ENCODE measurements at places on chromosomes 1 and 21. TPM values are rescaled to one million over a fixed set of nuclear protein-coding genes. Genes with fewer than 3 reads are reported as not detected.
A peak's percentile ranks its signal among the peaks of the same experiment; 100 is the strongest.

Gene SPRR3
- not detected for total RNA-seq

Gene NBPF10
- 0.64 TPM for total RNA-seq

Gene ZBTB18
- total RNA-seq: 5.7 TPM

Gene SAMD13
- 0.84 TPM for total RNA-seq

Gene NGF
- not detected for total RNA-seq

Gene AMY1A
- total RNA-seq: not detected

Gene AK5
- 6.6 TPM for total RNA-seq

Gene AMY2B
- 4.6 TPM for total RNA-seq

Gene CD52
- 278 TPM for total RNA-seq

Gene OR2G6
- not detected for total RNA-seq

Gene TAS1R1
- total RNA-seq: not detected

Gene TBX19
- total RNA-seq: 0.40 TPM

Gene HSD3B2
- not detected for total RNA-seq

Gene TTC3
- 61.2 TPM for total RNA-seq

GRCh38 chr1:219298571-219299148 is 125.0 kb downstream of the LYPLAL1 start:
- DNase-seq: no peak

DNA sequence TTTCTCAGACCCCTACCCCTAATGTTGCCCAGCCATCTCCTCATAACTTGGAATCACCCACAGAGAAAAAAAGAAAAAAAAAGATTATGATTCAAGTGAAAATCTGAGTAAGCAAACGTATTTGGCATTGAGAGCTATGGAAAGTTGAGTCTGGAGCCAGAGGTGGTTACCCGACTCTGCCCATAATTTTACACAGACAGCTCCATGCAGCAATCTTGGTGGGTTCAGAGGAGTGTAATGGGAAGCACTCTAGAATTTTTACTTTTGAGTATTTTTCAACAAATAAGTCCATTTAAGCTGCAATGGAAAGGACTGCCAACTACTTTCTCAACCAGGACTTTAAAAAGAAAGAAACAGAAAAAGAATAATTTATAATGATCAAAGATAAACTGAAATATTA is 62.7 kb downstream of the ZC3H11B start:
- no peak for DNase-seq

- DNase-seq: peak; percentile 74
These were observed 12.9 kb upstream of the RNU1-4 start for GRCh38 chr1:16727190-16728111.

- DNase-seq: no peak
These were observed 106.2 kb upstream of the ADAR start for GRCh38 chr1:154714052-154714623.

- DNase-seq: no peak
These were observed 56.9 kb downstream of the PROX1 start for GRCh38 chr1:214044438-214045214.

DNA sequence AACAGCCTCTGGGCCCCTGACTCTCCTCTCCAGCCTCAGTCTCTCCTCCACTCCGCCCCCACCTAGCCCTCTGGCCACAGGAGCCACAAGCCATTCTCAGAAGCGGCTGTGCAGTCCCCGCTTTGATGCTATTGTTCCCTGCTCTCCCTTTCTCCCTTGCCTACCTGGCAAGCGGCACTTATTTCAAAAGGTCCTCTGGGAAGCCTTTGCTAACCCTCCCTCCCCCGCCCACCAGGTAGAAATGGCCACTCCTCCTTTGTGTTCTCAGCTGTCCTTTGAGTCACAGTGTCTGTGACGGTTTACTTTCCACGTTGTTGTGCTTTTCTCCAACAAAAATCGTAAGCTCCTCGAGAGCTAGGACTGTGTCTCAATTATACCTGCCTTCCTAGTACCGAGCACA is 338.4 kb upstream of the PROX1 start:
- no peak for DNase-seq

DNA sequence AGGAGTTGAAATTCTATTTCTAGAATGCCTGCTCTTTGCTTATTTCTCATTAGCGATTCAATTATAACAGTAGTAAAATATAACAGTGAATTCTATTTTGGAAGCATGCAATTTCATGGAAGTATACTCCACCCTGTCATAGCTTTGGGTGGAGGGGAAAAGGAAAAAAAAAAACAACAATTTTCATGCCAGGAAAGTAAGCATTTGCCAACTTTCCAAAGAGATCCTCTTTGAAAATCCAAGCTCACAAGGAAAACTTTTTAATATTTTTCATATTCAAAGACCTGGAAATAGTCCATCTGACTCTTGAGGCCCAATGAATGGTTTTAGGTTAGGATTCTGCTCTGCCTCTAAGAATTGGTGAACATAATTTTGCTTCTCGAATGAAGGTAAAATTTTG is 134.5 kb downstream of the PTPN14 start:
- no peak for DNase-seq

DNA sequence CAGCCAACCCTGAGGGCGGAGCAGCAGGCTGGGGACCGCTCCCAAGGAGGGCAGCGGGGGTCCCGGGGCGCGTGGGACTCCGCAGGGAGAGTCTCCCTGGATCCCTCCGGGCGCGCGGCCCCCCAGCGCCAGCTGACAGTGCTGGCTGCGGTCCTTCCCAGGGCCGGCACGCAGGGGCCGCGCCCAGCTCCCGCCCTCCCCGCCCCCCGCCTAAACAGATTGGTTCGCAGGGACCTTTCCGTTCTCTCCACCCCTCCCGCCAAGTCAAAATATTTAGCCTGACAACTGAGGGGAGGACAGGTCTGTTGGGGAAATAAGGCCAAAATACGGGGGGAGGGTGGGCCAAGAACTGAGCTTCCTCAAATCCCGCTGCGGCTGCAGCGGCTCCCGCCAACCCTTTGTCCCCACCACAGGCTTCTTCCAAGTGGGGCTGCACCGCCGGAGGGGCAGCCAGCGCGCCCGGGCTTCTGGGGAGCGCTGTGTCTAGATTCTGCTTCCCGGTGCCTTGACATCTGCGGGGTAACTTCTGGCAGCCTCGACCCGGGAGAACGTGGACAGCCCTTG is at the start of gene INSRR:
INSRR (minus strand) TSS at position 159 of the 564 bp plus-strand sequence. CDS start 496 bp downstream, outside the sequence.
- DNase-seq: no peak

GRCh38 chr1:248793592-248793991 is 32.1 kb downstream of the SH3BP5L start:
- no peak for DNase-seq

- DNase-seq: peak; percentile 79
These were observed 2.6 kb downstream of the E2F2 start for GRCh38 chr1:23528250-23528978.

- no peak for DNase-seq
These were observed 65.2 kb downstream of the TMCO4 start for GRCh38 chr1:19734472-19734999.

- DNase-seq: no peak
These were observed 17.9 kb downstream of the CSRP1 start for GRCh38 chr1:201488830-201489589.

GRCh38 chr1:15408890-15409387 is 749 bp upstream of the EFHD2 start:
- DNase-seq: no peak

GRCh38 chr1:41473738-41474362 is 10.6 kb downstream of the EDN2 start:
- no peak for DNase-seq

GRCh38 chr21:33940164-33940880 is 24.7 kb upstream of the ATP5PO start:
- no peak for DNase-seq

DNA sequence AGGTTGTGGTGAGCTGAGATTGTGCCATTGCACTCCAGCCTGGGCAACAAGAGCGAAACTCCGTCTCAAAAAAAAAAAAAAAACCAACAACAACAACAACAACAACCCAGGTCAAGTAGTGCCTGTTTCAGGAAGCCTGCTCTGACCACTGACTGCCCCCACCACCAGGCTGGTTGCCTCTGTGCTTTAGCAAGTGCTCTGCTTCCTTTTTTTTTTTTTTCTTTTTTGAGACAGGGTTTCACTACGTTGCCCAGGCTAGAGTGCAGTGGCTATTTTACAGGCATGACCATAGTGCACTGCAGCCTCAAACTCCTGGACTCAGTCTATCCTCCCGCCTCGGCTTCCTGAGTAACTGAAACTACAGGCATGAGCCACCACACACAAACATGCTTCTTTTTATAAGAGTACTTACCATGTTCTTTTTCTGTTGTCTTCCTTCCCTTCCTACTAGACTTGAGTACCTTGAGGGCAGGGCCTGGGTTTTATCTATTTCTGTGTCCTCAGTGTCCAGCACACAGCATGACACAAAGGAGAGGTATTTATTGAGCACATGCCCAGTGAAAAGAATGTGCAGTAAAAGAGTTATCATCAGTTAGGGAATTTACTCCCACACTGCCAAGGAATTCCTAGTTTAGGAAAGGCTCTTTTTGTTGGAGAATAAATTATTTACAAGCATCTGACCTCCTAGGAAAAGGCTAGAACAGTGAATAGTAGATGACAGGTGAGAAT is 9.9 kb upstream of the COA7 start:
- DNase-seq: no peak

- no peak for DNase-seq
These were observed 43.2 kb upstream of the C1orf185 start for GRCh38 chr1:51058858-51059257.

DNA sequence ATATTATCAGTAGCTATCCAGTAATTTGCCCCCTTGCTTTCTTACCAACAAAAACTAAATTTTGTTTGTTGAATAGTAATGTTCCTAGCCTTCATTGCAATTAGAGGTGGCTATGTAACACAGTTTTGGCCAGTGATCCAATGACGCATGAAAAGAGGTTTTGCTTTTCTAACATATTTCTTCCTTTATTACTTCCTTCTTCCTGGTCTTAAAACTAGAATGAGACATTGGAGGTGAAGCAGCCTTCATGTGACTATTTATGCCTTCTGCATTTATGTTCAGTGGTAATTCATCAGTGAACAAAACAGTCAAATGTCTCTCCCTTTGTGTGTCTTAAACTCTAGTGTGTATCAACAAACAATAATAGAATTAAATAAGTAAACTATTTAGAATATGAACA is 35.5 kb downstream of the LRIF1 start:
- no peak for DNase-seq

GRCh38 chr1:22773981-22774832 is 63.6 kb downstream of the EPHB2 start:
- DNase-seq: no peak

- no peak for DNase-seq
These were observed 13.2 kb downstream of the SEMA6C start for GRCh38 chr1:151133018-151133806.

DNA sequence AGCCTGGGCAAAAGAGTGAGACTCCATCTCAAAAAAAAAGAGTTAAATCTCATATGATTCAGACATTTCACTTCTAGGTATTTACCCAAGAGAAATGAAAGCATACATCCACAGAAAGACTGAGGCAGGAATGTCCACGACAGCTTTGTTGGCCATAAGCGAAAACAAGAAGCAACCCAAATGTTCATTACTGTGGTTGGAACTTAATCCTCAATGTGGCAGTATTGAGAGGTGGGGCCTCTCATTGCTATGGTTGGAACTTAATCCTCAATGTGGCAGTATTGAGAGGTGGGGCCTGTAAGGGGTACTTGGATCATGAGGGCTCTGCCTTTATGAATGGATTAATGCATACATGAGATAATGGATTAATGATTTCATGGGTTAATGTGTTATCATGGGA is 15.2 kb downstream of the C21orf58 start:
- DNase-seq: no peak

DNA sequence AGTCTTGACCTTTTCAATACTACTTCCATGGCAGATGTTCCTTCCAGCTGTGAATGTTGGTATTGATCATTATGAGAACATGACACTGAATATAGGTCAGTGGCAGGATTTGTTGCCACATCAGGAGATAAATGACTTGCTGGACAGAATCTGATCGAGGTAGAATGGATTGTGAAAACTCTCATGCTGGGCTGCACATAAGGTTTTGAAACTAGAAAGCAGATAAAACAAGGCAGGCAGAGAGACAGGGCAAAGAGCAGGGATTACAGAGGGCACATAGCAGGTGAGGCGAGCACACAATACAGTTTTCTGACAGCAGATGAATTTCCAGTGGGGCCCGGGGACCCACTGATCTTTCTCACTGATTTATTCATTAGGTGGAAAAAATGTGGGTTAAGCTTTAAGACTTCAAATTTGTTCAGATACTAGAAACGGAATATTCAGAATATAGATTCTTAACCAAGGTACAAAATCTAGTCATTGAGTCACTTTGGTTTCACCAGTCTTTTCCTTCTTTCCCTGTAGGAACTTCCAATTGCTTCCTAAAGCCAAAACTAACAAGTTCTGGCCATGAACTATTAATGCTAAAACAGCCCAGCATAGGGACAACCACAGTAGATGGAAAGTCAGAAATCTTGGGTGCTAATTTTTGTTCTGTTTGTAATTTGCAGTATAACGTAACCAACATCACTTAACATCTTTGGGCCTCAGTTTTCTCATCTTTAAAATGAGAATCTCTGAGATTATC is 296.0 kb upstream of the PTBP2 start:
- DNase-seq: no peak

GRCh38 chr21:46124926-46125845 is 27.3 kb downstream of the COL6A2 start:
- DNase-seq: no peak

DNA sequence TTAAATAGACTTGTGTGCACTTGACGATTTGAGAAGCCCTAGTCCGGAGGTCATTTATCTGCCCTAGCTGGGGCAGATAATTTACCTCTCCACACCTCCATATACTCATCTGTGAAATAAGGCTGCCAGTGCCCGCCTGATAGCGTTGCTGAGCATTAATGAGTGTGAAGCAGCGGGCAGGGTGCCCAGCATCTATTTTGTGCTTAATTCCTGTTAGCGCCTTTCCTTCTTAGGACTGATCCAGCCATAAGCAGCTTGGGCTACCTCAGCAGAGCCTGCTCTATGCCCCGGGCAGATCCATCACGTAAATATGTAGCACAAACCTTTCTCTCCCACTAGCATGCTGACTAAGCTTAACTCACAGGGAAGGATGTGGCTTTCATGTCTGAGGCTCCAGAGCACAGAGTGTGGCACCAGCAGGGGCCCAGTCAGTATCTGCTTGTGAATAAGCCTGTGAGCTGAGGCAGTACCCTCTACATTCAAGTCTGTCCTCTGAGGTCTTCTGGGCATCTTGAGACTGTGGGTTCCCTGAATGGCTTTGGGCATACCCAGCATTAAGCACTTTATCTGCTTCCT is 21.5 kb upstream of the RNF187 start:
- DNase-seq: no peak

GRCh38 chr1:207250431-207250830 is 71.0 kb upstream of the CD55 start:
- no peak for DNase-seq
